ENCODE measurements at places on chromosomes 2 and 18.

DNA sequence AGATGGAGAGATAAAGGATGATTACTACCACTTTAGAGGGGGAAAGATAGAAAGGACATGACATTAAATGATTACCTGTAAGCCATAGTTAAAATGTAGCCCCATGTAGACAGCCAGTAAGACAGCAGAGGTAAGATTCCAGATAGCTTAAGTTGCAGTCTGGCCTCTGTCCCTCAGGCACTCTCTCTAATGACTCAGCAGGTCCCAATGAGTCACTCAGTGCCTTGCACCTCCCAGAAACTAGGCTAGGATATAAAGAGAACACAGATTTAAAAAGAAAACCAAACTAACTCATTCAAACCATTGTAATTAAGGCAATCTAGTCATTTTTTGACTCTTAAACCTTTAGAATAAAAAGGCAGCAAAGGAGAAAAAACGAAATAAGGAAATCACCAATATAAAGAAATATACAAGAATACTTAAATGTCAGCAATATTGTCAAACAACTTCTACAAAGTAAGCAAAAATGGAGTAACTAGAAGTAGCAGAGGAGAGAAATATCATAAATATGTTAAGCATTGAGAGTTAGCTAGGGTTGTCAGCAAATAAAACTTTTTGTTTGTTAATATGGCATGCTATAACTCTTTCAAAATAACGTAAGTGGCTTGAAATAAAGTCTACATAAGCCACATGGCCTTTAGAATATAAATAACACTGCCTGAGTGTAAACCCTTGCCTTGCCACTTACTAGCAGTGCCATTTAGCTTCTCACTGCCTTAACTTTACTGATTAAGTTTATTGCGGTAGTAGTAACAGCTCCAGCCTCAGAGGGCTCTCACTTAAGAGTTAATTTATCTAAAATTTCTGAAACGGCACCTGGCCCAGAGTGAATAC, 48.5 kb downstream of the SOCS6 start:
- DNase-seq, result peak; percentile 70

DNA sequence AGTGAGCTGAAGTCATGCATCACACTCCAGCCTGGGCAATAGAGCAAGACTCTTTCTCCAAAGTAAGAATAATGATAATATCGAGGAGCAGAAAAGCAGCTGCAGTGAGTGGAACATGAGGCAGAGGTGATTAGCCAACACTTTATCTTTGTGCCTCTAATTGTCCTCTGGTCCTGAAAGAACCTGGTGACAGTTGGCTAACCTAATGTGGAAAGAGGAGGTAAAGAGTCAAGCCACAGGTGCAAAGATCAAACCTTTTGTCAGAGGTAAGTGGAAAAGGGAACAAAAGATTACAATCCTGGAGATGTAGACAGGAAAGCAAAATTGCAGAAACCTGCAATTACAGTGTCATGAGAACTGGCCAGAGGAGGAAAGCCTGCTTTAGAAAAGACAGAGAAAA, 53.5 kb upstream of the LCLAT1 start:
- DNase-seq, result no peak

DNA sequence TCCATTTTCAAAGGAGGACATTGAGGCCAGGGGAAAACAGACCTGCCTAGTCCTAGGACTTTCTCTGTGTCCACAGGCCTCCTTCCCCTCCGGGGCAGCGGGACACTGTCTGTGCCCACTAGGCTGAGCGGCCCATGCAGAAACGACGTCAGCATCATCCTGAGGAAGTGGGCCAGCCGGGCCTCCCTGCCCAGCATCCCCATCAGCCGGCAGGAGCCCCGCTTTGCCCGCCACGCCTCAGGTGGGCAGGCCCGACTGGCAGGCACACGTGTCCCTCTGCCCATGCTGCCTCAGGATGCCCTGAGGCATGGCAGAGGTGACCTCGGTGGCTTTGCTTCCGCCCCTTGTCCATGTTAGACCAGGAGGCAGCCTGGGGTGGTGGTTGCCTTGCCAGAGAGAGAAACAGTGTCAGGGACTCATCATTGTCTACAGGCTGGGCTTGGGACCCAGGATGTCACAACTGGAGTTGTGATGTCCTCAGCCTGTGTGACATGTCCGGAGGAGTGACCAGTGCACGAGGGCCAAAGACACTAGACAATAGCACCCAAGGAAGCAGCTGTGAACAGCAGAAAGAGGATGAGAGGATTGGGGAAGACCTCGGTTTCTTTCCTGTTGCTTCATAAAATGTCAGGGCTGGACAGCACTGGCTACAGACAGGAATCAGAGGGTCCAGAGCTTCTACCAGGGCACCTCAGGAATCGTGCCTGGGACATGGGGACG, 36.8 kb downstream of the TOGARAM2 start:
- no peak for DNase-seq

DNA sequence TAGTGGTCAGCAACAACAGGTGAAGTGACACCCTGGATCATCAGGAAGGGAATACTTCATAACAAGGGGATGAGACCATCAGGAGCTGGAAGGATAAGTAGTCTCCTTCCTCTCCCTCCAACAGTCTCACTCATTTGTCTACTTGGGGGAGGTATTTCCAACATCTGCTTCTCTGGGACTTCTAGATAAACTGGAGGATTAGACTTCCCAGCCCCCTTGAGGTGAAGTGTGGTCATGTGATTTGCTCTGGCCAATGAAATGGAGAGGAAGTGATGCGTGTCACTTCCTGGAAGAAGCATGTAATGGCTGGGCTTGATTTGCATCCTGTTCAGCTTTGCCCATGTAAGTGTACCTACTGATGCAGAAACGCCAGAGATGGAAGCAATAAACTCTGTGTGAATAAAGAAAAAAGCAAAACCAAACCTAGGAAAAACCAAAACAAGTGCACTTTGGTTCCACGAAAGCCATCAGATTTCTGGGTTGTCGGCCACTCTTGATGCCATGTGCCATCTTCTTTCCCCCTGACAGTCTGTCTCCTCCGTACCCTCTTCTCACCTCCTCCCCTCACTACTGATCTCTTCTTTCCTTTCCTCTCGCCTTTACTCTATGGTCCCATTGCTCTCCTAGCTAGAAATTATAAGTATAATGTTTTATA, 76.1 kb upstream of the DNMT3A start:
- DNase-seq, result no peak

DNA sequence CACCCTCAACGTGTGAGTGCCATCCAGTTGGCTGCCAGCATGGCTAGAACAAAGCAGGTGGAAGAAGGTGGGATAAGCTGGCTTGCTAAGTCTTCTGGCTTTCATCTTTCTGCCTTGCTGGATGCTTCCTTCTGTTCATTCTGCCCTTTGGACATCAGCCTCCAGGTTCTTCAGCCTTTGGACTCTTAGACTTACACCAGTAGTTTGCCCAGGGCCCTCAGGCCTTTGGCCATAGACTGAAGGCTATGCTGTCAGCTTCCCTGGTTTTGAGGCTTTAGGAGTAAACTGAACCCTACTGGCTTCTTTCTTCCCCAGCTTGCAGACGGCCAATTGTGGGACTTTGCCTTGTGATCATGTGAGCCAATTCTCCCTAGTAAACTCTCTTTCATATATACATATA, 155.0 kb upstream of the SERTAD2 start:
- no peak for DNase-seq

DNA sequence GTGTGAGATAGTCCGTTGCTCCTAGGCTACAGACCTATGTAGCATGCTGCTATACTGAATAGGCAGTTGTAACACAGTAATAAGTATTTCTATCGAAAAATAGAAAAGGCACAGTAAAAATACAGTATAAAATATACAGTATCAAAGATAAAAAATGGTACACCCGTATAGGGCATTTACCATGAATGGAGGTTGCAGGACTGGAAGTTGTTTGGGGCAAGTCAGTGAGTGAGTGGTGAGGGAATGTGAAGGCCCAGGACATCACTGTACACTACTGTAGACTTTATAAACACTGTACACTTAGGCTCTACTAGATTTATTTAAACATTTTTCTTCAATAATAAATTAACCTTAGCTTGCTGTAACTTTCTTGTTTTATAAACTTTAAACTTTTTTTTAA, 3.5 kb downstream of the MAP3K20 start:
- no peak for DNase-seq

DNA sequence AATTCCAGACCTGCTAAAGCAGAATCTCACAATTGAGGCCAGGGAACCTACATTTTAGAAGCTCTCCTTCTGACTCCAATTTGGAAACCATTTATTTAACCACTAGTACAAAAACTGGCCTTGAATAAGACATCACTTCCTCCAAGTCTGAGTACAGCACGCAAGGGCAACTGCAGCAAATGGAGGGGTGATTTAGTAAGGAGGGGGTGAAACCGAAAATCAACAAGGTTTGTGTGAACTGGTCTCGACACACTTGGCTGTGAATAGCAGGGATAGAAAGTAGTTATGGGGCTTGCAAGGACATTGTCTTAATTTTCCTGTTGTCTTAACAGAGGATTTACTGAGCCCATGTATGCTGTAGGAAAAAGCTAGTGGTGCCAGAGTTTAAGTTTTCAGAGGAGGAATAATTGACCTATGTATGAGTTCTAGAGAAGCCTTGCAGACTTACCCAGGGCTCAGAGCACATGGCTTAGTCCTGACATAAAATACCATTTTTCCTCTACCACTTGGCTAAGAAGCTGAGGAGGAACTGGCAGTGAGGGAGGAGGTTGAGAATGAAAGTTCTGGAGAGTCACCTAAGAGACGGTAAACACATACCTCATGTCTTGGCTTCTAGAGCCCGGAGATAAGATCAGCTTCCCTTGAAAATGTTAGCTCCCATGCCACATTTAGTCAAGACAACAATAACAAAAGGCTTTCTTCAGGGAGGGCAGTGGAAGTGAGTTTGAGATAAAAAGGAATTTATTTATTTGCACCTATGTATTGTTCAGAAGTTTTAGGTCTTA, 114.8 kb downstream of the SMAD2 start:
- DNase-seq, result no peak

DNA sequence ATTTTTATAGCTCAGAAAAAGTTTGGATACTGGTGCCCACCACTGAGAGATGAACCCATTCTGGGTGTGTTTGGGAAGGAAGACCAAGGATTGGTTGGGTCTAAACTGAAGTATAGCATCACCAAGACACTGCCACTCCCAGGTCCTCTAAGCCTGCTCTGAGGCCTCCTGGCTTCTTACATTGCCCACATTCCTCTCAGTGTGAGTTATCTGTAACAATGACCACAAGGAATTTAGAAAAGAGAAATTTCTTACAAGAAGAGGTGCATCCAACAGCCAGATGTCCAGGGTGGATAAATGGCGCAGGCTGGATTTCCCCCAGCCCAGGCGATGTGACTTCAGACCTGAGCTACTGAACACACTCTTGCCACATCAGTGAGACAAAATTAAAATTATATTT, 1.6 kb upstream of the GPR45 start:
- DNase-seq, result no peak

DNA sequence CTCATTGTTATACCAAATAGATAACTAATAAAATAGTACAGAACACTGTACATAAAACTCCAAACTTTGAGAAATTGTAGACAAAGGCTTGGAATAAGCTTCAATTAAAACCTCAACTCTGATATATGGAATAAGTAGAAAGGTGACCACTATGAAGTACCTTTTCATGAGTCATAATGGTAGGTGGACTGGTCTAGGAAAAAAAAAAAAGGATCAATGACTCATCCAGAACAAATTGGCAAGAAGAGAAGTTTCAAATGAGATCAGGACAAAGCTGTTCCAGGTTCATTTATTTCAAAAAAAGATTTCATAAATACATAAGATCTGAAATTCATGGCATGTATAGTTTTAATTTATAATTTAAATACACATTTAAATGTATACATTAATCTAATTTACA, 769.7 kb downstream of the SUCLG1 start:
- no peak for DNase-seq

DNA sequence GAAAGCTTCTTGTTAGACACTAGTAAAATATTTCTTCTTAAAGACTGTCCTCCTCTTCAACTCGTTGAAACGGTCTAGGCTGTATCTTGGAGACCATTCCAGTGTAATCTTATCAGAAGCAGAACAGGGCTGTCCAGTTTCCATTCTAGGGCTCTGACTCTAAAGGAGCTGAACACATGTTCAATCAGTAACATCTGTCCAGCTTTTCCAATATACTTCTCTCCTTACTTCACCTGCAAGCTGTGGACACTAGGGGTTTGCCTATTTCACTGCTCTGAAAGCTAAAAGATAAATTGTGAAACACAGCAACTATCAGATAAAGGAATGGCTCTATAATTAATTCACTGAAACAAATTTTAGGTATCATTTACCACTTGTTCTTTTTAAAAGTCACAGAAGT, 73.8 kb downstream of the ZNF385B start:
- no peak for DNase-seq

- DNase-seq, result no peak
These were observed 55.9 kb downstream of the ARHGAP28 start for GRCh38 chr18:6785411-6785810.

DNA sequence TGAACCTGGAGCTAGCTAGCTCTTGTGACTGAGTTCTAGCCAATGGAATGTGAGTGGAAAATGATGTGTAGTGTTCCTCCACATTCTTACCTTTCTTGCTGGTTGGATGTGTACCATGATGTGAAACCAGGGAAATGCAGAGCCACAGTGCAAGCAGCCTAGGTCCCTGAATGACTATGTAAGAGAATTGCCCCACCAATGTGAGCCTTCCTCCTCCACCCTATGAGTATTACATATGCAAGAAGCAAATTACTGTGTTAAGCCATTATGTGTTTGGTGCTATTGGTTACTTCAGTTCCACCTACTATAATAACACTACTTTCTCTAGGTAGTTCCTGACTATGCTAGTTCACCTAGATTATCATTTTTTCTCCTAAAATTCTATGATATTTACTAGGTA, 39.6 kb downstream of the LCLAT1 start:
- no peak for DNase-seq

GRCh38 chr2:202025816-202026215, 7.8 kb upstream of the FZD7 start:
- no peak for DNase-seq

- DNase-seq, result no peak
These were observed 86.9 kb upstream of the MGAT5 start for GRCh38 chr2:134167015-134167414.

- no peak for DNase-seq
These were observed 1.4 kb upstream of the CASP8 start for GRCh38 chr2:201258666-201259615.

DNA sequence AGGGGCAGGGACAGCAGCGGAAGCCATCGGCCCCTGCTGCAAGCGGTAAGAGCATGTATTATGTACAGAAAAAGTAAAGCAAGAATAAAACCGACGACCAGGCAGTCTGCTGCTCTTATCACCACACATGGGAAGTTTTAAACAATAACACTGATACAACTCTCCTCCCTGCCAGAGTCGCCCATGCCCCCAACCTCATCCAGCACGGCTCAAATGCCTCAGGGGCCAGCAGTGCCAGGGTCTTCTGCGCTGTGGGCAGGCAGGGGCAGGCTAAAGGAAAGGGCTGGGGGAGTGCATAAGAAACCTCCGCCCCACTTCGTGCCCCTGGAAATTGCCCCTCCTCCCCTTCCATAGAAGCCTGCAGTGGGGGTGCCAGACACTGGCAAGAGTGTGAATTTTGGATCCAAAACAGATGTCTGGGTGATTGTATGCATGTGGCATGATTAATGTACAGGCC, 10.1 kb downstream of the TEX51 start:
- no peak for DNase-seq

GRCh38 chr2:180125245-180125962, 118.3 kb upstream of the CWC22 start:
- peak; percentile 60 for DNase-seq

GRCh38 chr2:109436610-109437225, 177.0 kb downstream of the SEPTIN10 start:
- peak; percentile 51 for DNase-seq

- DNase-seq, result no peak
These were observed 218.5 kb downstream of the MYT1L start for GRCh38 chr2:2112416-2113105.
